ENCODE measurements at places on chromosomes 2 and 18.

DNA sequence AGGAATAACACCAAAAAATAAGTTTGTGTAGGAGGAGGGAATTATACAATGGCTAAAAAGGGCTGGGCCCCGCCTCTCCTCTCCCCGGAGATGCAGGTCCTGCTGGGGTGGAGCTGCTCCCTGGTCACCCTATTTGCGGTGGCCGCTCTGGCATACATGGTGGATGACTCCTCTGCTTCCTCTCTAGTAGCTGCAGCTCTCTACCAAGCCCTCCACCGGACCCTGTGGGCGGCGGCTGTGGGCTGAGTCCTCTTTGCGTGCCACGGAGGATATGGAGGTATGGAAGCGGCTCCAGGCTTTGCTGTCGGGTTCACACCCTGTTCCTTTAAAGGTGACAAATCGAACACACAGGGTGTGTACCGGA, 77.1 kb upstream of the SEC11C start:
- no peak for DNase-seq

DNA sequence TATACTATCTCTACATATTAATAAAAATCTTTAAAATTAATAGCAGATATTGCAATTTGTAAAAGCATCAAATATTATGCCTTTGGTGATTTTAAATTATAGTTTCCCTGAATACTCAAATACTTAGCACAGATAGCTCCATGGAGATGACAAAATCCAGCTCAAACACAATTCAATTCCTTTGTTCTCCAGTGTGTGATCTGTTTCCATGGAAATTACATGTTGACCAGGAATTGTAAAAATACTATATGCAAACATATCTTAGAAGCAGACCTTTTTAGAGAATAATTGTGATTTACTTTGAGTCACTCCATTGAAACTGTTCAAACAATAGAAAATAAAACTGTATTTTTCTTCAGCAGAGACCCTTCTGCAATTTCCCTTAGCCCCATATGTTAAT, 68.3 kb downstream of the FAM161A start:
- no peak for DNase-seq

DNA sequence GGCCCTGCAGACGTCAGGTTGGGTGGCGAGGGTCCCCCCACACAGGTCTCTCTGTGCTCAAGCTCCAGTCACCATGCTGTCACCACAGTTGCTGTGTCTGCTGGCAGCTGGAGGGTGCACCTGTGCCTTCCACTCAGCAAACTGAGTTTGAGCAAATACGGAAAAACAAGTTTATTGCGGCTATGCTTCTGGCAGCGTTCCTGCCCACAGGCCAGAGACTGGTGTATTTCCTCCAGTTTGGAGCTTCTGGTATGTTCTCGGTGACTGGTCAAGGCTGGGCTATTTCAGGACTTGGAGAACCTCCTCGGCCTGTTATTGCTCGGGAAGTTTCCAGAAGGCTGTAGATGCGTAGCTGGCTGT, 132.6 kb downstream of the SEPTIN10 start:
- no peak for DNase-seq

GRCh38 chr2:238847841-238848690, at the start of gene TWIST2:
Gene TWIST2, plus strand, starts transcription at chr2:238848085. Its CDS starts 131 bp downstream, at chr2:238848216.
- no peak for DNase-seq

GRCh38 chr2:190862571-190862991, 18.0 kb upstream of the GLS start:
- no peak for DNase-seq

- DNase-seq, result no peak
Measured at GRCh38 chr2:141820893-141821292, 309.9 kb downstream of the LRP1B start.

DNA sequence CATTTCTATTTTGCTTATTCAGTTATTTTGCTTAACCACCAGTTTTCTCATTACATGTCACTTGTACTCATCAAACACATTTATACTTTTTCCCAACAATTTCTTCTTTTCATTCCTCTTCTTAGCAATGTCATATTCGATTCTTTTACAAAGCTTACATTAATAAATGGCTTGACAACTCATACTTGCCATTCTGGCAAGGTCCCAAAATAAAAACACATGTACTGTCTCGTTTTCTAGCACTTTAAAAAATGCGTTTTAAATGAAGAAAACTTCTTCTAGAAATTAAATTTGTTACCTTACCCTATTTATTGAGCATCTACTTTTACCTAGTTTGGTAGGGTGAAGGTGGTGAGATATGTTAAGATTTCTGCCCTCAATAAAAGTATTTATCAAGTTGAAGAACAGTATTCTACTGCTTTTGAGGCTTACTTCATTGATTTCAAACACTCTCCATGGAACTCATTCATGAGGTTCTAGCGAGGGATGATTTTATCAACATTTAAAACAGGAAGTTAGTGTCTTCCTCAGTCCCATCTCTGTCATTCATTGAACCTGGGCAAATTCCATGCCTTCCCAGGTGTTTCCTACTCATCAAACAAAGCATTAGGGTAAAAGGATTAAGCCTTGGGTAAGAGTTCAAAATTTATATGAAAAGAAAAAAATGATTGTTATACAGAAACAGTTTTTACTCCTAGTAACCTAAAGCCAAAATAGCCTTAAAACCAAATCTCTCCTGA, 52.6 kb downstream of the CALCRL start:
- DNase-seq, result no peak

DNA sequence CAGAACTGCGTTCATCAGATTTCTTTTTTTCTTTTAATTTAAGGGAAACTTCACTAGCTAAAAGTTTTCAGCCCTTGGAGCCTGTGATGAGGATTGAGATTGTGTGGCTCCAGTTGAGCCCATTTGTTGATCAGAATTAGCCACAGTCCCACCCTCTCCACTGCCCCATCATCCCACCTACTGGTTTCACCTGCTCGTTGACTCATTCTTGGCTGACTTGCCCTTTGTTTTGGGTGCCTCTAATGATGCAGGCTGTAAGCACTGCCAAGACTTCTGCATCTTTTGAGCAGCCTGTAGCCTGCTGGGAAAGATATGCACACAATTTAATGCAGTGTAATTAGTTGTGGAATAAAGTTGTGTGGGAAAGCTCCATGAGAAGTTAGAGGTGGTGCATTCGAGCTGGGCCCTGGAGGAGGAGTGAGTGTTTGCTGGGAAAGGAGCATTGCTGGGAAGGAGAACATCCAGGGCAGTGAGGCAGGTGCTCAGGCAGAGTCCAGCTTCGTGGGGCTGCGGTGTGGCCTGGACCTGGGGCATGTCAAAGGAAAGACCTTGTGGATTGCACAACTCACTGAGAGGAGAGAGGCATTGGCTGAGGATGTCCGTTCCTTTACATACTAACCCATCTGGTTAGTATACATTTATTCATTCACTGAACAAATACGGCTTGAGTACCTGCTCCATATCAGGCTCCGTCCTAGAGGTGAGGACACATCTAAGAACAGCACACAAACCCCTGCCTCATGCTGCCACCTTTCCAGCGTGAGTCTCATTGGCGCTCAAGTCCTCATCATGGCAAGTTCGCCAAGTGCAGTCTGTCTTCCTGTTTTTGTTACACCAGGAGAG, 18.2 kb downstream of the ASPRV1 start:
- no peak for DNase-seq

- DNase-seq, result no peak
Measured at GRCh38 chr2:42055573-42056514, 8.0 kb downstream of the PKDCC start.

GRCh38 chr2:70143314-70144150, 47.3 kb downstream of the C2orf42 start:
- DNase-seq, result no peak

DNA sequence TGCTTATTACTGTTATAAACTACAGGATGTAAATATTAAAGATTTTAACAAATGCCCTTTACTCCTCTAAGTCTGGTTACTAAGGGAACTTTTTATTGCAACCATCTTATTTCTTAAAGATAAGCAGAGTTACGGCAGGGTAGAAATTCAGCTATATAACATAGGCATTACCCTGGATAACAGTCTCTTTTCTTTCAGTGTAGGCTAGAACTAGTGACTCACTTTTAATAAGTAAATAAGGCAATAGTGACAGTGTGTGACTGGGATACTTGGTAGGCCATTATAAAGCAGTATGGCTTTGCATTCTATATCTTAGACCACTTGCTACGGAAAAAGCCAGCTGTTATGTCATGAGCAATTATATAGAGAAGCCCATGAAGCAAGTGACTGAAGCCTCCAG, 1041.0 kb upstream of the NRXN1 start:
- no peak for DNase-seq

GRCh38 chr2:60226943-60227342, 326.5 kb downstream of the BCL11A start:
- DNase-seq, result no peak

- DNase-seq, result no peak
Measured at GRCh38 chr2:182283512-182283911, 143.3 kb downstream of the PDE1A start.

DNA sequence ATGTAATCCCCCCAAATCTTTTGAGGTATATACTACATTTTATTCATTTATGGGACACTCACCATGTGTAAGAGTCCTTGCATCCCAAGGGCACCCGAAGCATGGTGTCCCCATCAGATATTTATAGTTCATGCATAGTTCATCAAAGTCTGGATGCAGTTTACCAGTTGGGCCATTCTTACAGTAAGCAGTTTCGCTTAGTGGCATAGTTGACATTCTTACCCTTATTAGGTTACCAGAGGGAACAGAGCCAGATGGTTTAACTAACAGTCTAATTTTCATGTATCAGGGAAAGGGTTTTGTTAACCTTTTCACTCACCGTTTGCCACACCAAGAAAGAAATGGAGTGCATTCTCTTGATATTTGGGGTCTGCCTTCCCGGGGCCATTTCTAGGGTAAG, 7.1 kb downstream of the ZNF407 start:
- no peak for DNase-seq

Data from GDM1 (cell line).